Astrocyte of the hippocampus (primary cell): ENCODE measurements at places on chromosomes 4 and X.

GRCh38 chr4:141435446-141436225, 200.7 kb upstream of the IL15 start:
- peak; percentile 13 for DNase-seq

DNA sequence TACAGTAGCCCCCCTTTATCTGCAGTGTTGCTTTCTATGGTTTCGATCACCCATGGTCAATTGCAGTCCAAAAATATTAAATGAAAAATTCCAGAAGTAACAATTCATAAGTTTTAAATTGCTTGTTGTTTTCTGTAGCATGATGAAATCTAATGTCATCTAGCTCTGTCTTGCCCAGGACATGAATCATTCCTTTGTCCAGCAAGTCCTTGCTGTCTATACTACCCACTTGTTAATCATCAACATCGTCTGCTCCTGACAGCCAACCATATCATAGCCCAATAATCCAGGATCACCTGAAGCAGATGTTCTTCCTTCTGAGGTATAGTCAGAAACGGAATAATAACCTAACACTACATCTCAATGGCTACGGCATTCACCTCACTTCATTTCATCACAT, 79.8 kb downstream of the ADAMTS3 start:
- no peak for DNase-seq

GRCh38 chr4:3452376-3452775, 10.6 kb downstream of the HGFAC start:
- no peak for DNase-seq

- DNase-seq: no peak
Measured at GRCh38 chrX:138928737-138929459, 217.4 kb upstream of the FGF13 start.

- DNase-seq: no peak
Measured at GRCh38 chr4:56007154-56007553, 58.4 kb downstream of the CEP135 start.

GRCh38 chr4:129614611-129615010, 518.7 kb downstream of the C4orf33 start:
- no peak for DNase-seq

DNA sequence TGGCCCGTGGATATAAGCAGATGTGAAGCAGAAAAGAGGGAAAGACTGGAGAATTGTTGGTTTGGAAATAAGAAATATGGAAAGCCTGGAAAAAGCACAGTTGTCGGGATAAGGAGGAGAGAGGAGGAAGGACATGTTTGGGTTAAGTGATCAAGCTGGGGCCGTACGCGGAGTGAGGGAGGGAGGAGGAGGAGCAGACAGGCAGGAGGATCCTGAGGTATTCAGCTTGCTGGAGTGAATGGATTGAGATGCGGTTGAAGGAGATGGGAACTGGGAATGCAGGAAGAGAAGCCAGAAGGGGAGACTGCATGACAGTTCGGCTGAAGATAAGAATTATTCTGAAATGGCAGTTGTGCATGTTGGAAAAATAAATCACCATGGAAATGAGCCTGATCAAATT, 21.2 kb downstream of the ZFP42 start:
- no peak for DNase-seq

DNA sequence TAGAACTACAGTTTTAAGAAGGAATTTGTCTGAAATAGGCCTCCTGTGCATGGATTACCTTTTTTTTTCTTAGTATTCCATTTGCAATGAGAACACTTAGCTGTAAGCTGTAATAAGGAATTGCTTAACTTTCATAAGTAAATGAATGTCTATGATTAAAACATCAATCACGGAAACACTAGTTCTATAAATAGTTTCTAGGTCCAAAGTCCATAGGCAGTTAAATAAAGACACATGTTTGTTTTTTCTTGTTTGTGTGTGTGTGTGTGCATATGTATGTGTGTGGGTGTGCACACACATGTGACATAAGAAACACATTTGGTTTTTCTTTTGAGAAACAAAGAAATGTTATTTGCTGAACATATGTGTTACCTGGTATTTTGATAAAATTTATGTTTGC, 11.2 kb downstream of the GPRIN3 start:
- no peak for DNase-seq

DNA sequence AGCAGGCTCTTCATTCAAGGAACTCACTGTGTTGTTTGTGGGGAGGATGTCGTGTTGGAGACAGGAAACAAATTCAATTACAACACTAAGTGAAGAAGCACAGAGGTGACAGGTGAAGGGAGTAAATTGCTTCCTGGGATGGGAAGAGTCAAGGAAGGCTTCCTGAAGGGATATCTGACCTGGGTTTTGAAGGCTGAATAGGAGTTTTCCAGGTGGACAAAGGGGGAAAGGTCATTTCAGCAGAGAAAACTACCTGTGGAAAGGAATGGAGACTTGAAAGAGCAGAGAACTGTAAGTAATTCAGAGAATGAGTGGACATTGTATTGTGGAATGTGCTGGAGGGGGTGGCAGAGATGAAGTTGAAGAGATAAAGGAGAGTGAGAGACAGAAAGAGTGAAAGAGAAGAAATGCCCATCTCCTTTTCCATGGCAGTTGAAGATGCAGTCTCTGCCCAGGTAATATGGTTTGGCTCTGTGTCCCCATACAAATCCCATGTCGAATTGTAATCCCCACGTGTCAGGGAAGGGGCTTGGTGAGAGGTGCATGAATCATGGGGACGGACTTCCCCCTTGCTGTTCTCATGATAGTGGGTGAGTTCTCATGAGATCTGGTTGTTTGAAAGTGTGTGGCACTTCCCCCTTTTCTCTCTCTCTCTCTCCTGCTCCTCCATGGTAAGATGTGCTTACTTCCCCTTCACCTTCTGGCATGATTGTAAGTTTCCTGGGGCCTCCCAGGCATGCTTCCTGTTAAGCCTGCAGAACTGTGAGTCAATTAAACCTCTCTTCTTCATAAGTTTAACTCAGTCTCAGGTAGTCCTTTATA, 205.7 kb upstream of the BCOR start:
- DNase-seq: no peak

GRCh38 chr4:181659202-181659601, 584.0 kb upstream of the TENM3 start:
- peak; percentile 60 for DNase-seq
